ENCODE measurements at places on chromosomes 13 and 19. TPM values are rescaled to one million over a fixed set of nuclear protein-coding genes. Genes with fewer than 3 reads are reported as not detected.

Gene NAPSA
- 0.25 TPM for polyA plus RNA-seq

Gene C1QTNF9
- 1.8 TPM for polyA plus RNA-seq

Gene CEACAM16
- polyA plus RNA-seq, result not detected

Gene SOX1
- polyA plus RNA-seq, result not detected

Gene CCL25
- polyA plus RNA-seq, result not detected

Gene TRIM28
- polyA plus RNA-seq, result 141 TPM

Gene URAD
- not detected for polyA plus RNA-seq

Gene LYPD5
- 0.27 TPM for polyA plus RNA-seq

Gene KLK14
- polyA plus RNA-seq, result not detected

Gene APOC4
- not detected for polyA plus RNA-seq

Gene IGSF23
- not detected for polyA plus RNA-seq

Gene FPR3
- 0.66 TPM for polyA plus RNA-seq

Gene IZUMO2
- not detected for polyA plus RNA-seq

Gene IL11
- polyA plus RNA-seq, result not detected

Gene ZNF791
- polyA plus RNA-seq, result 4.3 TPM

Gene SIGLEC8
- polyA plus RNA-seq, result 0.09 TPM

Gene PSG7
- not detected for polyA plus RNA-seq

Gene APOC1
- polyA plus RNA-seq, result 1.6 TPM

Gene ZNF578
- 0.55 TPM for polyA plus RNA-seq

Gene TUBB4A
- 1.4 TPM for polyA plus RNA-seq

Gene CNFN
- 0.84 TPM for polyA plus RNA-seq

Gene MBD3L3
- not detected for polyA plus RNA-seq

Gene ZNF665
- polyA plus RNA-seq, result 0.66 TPM

Gene ZNF571
- polyA plus RNA-seq, result 3.7 TPM

Gene ZNF562
- polyA plus RNA-seq, result 8.6 TPM

Gene ZNF527
- 2.0 TPM for polyA plus RNA-seq

Gene FFAR2
- 0.16 TPM for polyA plus RNA-seq

Gene PBX4
- 0.06 TPM for polyA plus RNA-seq

Gene C19orf85
- not detected for polyA plus RNA-seq

Gene TRPM4
- 6.5 TPM for polyA plus RNA-seq
